Stimulated activated CD4-positive, alpha-beta T cell treated with anti-CD3 and anti-CD28 coated beads, Interleukin-1b, Interleukin-23, amount 100 ng/mL, for 48 hours (primary cell): ENCODE measurements at places on chromosomes 2 and 18.

DNA sequence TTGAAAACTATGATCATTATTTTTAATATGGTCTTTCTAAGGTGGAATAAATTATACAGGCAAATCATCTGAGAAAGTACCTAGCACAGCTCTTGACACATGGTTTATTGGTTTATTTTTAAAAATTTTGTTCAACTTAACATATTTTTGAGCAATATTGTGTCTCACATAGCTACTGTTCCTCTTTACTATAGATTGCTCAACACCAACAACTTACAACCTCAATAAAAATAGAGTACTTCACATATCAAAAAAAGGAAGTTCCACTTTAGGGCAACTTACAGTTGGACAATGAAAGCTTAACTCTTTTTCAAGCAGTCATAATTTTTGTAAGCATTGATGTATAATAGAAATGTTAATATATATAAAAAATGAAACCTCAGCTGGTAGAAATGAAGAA is 440.9 kb upstream of the UBE2E3 start:
- no peak for DNase-seq

DNA sequence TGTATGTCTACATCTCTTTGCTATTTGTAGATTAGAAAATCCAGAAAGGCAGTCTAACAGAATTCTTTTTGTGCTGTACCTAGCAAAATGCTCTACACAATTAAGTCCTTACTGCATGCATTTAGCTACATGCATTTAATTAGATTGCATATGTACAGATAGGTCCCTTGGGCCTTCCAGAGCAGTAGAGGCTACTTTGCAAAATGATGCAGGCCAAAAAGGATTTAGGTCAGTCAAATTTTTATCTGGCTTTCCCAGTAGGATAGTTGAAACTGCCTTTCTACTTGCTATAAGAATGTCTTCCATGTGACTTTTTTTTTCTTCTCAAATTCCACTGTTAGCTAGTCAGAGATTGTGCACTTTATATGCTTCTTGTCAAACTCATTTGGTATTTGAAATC is 19.3 kb downstream of the GALNT13 start:
- no peak for DNase-seq

- no peak for DNase-seq
These were observed 930.0 kb upstream of the FSHR start for GRCh38 chr2:50084086-50084843.

DNA sequence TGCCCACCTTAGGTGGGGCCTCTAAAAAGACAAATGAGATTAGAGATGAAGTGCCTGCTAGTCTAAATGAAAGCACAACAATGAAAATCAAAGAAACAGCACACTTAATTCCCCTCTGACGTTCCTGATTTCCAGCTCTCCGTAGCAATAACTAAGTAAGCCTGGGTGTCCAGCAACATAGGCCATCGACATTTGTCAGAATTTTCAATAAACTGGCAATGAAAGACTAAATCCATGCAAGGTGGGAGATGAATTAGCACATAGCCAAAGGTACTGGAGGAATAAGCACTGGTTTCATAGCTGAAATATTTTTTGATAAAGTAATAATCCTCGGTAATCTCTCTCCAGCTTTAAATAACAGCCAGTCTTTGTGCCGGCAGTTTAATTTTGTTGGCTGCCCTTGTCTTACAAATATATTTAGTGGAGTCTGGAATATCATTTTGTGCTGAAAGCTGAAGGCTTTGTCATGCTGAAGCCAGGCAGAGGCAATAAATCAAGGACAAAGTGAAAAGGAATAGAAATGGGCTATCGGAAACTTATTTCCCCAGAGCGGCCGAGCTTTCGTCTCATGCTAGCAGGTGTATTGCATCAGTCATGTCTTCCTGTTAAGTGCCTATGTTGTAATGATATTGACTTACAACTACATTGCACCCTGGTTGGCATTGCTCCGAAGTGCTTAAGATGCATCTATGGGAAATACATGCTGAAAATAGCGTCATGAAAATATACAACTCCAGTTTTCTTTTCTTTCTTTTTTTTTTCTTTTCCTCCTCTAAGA is 790.1 kb downstream of the CNTNAP5 start:
- no peak for DNase-seq
